ENCODE measurements at places on chromosomes 2 and 18.
A peak's percentile ranks its signal among the peaks of the same experiment; 100 is the strongest.

DNA sequence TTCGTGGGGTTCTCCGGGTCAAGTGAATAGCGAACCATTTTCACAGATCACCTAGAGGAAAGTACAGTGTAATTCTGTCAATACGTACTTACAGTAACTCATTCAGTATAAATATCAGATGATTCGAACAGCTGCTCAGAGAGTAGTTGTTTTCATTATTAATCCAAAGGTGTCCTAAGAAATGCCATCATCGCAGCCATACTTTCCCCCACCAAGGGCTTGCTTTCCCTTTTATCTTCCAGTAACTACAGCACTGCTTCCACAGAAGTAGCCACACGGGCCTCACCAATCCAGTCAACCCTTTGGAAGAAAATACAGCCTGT, 4.5 kb upstream of the C18orf32 start:
- DNase-seq: no peak

DNA sequence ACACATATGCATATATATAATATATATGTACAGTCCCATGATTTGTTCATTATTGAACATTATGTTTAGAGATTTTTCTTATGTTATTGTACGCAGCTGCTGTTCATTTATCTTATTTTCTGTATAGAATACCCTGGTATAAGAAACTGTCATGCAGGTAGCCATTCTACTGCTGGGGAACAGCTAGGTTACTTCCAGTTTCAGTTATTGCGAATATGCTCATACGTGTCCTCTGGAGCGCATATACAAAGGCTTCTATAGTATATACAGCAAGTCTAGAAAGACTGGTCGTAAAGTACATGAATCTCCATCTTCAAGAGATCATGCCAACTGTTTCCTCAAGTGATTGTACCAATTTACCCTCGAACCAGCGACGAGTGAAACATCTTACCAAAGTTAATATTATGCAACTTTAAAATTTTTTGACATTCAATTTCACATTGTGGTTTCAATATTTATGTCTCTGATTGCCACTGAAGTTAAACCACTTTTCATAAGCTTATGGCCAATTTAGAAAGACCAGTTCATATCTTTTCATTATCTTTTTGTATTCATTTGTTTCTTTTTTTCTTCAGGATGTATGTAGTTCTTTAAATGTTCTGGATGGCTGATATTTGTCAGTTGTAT, 53.5 kb downstream of the RDH14 start:
- no peak for DNase-seq

- DNase-seq: no peak
Measured at GRCh38 chr2:142714600-142714999, 162.9 kb upstream of the KYNU start.

DNA sequence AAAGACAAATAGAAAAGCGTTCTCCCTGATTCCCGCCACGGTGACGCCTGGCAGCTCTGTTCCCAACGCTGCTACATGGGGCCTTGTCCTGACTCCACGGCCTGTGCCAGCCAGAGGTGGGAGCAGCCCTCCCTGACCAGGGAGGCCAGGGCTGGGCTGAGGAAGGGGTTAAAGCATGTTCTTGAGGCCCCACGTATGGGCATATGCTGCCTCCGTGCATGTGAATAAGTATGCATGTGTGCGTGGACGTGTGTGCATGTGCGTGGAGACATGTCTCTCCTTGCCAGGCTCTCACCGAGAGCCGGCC, 1.6 kb upstream of the SNED1 start:
- DNase-seq: no peak

GRCh38 chr2:234463626-234464290, 33.1 kb downstream of the ARL4C start:
- DNase-seq: peak; percentile 94

- no peak for DNase-seq
Measured at GRCh38 chr2:207387001-207387571, 142.7 kb upstream of the CREB1 start.

- no peak for DNase-seq
Measured at GRCh38 chr2:25088817-25089516, 47.1 kb downstream of the EFR3B start.

- no peak for DNase-seq
Measured at GRCh38 chr2:110744429-110744828, 12.1 kb downstream of the ACOXL start.

DNA sequence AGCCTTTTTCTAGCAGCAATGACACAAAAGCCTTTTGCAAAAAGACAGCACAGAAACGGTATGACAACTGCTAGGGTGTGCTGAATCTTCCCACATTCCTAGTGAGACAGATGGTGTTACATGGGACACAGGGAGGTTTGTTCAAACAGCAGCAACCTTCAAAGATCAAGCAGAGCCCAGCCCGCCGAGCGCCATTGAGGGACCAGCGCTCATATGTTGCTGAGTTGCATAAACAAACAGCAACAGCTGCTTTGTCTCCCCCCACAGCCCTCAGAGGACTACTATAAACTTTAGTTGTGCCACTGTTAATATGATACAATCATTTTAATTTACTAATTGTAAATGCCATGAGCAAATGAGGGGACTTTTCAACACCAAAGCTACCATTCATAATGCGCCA, 117.7 kb downstream of the ZEB2 start:
- no peak for DNase-seq

DNA sequence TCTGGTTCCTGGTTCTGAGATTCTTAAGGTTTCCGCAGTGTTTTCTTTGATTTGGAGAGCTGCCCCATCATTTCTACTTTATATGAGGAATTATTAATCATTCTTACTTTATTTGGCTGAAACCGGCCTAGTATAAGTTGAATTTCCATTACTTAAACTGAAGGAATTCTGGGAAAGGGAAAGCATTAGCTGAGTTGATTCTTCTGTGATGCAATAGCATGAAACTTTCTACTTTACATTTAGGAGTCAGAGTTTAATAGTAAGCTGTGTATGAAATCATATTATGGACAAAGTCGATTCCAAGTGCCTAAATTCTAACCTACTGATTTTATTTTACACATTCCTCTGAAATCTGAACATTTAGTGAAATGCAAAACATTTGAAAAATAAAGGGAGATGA, 1269.7 kb upstream of the ZEB2 start:
- no peak for DNase-seq

DNA sequence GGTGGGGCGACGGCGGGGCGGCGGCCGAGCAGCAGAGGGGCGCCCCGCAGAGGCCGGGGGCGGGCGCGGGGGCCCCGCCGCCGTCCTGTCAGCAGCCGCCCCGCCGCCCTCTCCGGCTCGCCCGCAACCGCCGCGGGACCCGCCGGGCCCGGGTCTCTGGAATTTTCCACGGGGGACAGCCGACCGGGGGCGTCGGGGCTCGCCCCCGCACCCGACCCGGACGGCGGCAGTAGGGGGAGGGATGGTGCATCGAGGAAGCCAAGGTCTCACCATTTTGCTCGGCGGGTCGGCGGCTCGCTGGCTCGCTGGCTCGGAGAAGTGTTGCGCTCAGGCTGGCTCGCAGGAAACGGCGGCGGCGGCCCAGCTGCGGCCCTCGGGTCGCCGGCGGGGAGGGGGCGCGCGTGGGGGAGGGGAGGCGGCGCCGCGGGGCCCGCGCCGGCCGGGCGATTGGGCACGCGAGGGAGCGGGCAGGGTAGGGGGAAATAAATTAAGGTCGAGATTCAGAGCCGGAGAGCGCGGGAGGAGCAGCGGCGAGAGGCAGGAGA, 405 bp downstream of the PPP3R1 start:
- peak; percentile 22 for DNase-seq

DNA sequence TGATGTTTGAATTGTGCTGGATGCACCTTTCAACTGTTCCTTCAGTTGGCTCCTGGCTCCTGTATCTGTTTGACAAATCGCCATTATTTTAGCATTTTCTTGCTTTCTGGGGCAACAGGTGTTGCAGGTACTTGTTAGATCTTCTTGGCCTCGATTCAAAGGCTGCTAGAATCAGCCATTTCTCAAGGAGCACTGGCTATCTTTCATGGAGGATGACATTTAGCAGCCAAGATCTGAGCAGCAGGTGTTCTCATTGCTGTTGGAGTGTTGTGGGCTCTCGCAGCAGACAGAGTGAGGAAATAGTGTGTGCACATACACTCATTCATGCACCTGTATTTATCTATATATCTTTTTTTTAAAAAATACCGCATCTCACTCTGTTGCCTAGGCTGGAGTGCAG, 52.2 kb downstream of the INPP5D start:
- DNase-seq: no peak

- DNase-seq: no peak
Measured at GRCh38 chr18:73639788-73640187, 507.8 kb downstream of the FBXO15 start.

- no peak for DNase-seq
Measured at GRCh38 chr2:160423126-160423525, 70.5 kb downstream of the RBMS1 start.

DNA sequence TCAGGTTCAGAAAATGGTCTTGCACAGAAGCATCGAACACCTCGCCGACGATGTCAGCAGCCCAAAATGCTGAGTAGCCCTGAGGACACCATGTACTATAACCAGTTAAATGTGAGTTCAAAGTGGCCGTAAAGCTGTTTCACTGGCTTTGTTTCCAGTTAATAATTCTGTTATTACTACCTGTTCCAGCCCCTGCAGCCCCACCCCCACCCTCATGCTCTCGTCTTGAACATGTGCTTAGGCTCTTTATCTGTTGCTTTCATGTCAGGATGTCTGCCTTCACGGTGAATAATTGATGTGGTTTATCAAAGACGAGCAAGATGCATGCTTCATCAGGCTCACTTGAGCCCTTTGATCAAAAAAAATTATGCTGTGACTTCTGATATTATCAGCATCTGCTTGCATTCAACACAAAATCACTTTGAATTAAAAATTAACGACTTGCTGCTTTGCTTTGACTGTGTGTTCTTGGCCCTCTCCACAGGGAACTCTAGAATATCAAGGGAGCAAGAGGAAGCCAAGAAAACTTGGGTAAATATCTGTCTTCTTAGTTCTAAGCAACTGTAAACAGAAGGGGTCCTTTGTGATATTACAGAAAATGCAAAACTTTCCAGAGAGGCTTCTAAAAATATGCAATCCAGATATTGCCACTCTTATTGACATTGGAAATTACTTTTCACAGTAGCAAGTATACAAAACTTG, 63.4 kb upstream of the SP5 start:
- DNase-seq: no peak

DNA sequence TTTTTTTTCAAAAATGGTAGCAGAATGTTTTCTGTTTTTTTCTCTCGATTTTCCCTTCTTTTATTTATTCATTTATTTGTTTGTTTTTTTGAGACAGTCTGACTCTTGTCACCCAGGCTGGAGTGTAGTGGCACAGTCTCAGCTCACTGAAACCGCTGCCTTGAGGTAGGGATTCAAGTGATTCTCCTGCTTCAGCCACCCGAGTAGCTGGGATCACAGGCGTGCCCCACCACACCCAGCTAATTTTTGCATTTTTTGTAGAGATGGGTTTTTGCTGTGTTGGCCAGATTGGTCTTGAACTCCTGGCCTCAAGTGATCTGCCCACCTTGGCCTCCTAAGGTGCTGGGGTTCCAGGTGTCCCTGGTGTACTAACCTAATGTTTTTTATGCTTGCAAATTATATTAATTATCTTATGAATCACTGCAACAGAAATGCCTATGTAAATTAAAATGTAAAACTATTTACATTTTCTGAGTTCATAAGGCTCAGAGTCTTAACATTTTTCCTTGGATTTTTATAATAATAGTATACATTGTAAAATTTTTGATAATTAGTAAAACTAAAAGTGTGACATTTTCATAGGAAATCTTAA, 19.2 kb downstream of the MTA3 start:
- no peak for DNase-seq

DNA sequence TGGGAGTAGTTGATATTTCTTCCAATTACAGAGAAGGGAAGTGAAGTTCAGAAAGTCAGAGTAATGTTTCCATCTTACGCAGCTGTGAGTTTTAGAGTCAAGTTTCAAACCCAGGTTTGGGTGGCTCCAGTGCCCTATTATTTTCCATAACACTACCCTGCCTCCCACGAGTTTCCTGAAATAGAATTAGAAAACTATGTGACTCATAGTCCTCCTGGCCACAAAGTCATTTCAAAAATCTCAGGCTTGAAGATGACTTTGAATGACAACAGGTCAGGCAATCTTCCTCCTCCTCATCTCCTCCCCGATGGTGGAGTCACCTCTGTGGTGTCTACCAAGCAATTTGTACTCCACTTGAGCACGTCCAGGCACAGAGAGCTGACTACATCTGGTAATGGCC, 212.3 kb upstream of the TRIB2 start:
- peak; percentile 17 for DNase-seq

- no peak for DNase-seq
Measured at GRCh38 chr2:238155051-238155760, 3.6 kb upstream of the ERFE start.

- no peak for DNase-seq
Measured at GRCh38 chr2:231716666-231717280, 8.4 kb downstream of the PTMA start.

- no peak for DNase-seq
Measured at GRCh38 chr2:43370146-43370545, 143.7 kb upstream of the ZFP36L2 start.

DNA sequence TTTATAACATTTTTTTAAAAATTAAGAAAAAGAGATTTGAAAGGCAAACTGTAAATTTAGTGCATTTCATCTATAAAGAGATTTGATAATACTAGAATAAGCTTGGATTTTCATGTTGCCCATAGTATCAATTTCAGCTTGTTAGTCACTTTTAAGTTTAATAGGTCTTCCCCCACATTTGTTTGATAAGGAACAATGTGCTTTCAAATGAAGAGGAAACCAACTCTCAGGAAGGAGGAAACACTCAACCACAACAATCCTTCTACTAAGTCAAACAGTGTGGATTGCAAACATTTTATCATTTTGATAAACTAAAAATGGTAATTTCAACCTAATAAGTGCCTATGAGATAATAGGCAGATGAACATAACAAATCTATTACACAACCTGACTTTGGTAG, 397.1 kb upstream of the CDH20 start:
- DNase-seq: no peak

DNA sequence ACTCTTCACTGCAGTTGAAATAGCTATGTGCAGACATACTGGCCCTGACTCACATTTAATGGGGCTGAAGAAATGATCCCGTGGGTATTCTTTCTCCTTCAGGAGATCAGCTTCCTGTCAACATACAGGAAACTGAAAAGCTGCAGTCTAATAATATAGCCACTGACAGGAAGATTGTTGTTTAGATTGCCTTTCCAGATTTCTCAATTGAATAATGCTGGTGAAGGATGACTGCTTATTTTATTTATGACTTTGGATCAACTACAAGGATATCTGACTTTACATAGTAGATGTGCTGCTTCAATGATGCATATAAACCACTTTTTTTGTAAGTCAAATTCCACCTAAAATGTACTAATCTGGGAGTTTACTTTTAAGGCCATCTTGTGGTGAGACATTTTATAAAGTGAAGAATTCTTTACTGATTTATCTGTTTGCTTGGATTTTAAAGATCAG, 93.4 kb upstream of the MAP4K3 start:
- DNase-seq: no peak

GRCh38 chr2:120267348-120267747, 14.7 kb downstream of the RALB start:
- DNase-seq: no peak

- DNase-seq: peak; percentile 43
Measured at GRCh38 chr2:9745153-9745899, 97.9 kb upstream of the TAF1B start.

- DNase-seq: peak; percentile 13
Measured at GRCh38 chr2:27209621-27210401, 2.0 kb upstream of the ATRAID start.
